ENCODE measurements at places on chromosomes 3 and 15.

GRCh38 chr3:37441689-37442088 lies 267.3 kb upstream of the LRRFIP2 start:
- DNase-seq = no peak

DNA sequence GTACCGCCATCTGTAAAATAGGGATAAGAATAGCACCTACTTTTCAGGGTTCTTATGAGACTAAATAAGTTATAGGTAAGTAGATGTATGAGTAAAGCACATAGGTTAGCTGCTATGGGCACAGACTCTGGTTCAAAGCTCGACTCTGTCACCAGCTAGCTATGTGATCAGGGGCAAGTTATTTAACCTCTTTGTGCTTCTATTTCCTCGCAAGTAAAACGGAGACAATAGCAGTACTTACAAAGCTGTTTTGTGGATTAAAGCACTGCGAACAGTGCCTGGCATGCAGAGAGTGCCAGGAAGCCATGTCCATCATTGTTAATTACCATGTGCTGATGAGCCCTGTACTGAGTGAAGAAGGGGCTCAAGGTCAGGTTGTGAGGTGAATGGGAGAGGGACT lies 1.9 kb downstream of the LAMP3 start:
- DNase-seq = no peak

- no peak for DNase-seq
Observed at GRCh38 chr3:56125358-56126005, 342.8 kb downstream of the ERC2 start.

- no peak for DNase-seq
Observed at GRCh38 chr3:177385831-177386301, 188.6 kb upstream of the TBL1XR1 start.

- DNase-seq = no peak
Observed at GRCh38 chr3:59469948-59470723, 420.3 kb upstream of the CFAP20DC start.

GRCh38 chr3:32499585-32499984 lies 3.1 kb downstream of the CMTM6 start:
- no peak for DNase-seq

DNA sequence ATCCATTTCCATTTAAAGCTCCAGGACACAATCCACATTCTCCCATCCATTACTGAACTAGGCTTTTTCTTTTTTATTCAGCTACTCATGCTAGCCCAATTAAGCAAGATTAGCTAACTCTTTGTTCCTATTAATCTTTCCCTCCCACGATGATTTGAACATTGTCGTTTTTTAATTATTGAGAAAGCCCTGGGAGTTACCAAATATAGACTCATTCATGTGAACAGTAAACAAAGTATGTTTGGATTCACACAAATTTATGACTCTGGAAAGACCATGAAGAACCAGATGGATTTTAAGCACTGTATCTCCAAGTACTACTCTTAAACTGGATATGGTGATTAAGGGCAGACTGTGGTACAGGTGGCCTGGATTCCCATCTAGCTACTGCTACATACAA lies 82.2 kb downstream of the STRIT1 start:
- no peak for DNase-seq

DNA sequence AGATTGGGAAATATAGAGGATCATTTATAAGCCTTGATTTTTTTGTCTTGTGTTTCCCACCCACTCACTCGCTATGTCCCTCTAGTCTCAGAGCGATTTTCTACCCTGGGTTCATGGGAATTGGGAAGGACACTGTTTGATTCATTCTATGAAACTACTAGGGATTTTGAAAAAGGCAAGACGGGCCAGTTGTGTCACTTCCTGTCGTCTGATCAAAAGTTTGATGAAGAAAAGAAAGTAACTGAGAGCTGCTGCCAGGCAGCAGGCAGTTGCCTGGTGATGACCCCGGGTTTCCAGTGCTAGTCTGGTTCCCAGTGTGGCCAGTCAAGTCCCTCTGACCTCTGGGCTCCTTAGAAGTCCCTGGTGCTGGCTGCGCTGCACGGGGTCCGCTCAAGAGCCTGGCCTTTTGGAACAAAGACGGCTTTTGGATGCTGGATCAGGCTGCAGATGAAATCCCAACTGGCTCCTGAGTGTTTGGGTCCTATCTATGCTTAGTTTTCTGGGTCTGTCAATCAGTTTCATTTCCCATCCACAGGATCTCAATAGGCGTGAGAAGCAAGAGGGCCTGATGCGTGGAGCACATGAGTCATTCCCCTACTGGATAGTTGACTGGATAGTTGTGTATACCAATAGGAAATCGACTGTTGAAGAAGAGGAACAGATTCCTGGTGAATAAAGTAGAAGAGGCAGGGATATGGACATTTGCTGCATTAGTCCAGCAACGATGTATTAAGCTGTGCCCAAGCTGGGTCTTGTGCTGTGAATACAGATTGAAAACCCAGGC lies 89.7 kb downstream of the EEFSEC start:
- peak; percentile 17 for DNase-seq

DNA sequence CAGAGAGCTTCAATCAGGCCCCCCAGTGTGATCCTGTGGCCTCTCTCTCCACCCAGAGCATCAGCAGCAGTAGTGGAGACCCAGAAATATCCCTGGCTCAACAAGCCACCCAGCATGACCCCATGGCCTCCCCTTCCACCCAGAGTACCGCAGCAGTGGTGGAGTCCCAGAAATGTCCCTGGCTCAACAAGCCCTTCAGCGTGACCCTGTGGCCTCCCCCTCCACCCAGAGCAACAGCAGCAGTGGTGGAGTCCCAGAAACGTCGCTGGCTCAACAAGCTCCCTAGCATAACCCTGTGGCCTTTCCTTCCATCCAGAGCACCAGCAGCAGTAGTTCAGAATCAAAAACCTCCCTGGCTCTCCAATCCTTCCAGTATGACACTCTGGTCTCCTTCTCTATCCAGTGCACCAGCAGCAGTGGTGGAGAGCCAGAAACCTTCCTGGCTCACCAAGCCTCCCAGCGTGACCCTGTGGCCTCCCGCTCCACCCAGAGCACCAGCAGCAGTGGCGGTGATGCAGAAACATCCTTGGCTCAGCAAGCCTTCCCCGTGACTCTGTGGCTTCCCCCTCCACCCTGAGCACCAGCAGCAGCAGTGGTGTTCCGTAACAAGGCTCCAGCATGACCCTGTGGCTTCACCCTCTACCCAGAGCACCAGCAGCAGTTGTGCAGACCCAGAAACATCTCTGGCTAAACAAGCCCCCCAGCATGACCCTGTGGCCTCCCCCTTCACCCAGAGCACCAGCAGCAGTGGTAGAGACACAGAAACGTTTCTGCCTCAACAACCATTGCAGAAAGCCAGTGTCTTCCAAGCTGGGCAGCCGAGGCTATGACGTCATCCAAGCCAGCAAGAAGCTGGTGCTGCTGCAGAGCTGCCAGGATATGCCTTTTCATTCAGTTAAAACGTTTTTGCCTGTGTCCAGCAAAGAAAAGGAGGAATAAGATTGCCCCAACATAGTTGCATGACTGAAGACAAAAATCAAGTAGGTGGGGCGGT lies 61.3 kb upstream of the TAMM41 start:
- DNase-seq = no peak

DNA sequence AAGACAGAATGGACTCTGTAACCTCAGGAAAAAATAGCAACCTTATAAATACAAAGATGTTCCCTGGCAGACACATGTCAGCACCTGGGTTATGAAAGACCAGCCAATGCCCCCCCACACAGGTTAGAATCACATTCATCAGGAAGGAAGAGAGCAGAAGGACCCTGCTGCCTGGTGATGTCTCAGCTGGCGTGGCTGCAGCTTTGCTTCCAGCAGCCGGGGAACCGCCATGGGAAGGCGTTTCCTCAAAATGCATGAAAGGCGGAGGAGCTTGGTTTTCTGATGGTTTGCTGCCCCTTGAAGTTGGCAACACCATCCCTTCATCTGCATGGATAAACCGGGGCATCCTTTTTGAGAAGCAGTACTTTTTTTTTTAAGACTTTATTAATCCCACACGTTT lies 10.9 kb upstream of the NSMCE3 start:
- DNase-seq = no peak

DNA sequence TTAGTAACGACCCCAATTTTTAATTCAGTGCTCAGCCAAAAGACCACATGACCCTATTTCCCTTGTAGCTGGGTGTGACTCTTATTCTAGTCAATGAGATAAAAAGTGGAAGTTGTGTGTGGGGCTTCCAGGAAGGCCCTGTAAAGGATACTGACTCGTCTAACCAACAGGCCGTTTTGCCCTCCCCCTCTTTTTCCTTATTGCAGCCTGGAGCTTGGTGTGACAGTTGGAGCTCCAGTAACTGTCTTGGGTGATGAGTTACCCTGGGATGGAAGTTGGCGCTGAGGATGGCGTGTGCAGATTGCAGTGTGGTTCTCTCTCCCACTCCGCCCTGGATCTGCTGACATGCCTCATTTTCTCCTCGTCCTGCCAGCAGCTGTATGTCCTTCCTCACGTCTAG lies 209.3 kb upstream of the PROK2 start:
- no peak for DNase-seq

DNA sequence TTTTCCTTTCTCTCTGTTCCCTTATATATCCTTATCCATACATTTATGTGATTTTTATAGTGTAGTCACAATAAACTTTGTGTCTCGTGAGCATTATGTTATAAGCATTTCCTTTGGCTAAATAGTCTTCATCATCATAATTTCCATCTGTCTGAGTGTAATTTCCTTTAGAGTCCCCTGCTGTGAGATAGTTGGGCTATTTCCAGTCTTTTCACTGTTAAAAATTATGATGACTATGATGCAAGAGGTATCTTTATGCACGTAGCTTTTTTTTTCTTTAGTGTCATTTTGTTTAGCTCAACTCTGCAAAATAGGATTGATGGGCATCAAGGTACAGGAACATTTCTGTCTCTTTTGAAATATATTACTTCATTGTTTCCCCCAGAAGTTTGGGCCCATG lies 26.9 kb upstream of the CA12 start:
- DNase-seq = no peak

- DNase-seq = no peak
Observed at GRCh38 chr15:64780600-64781156, 5.3 kb upstream of the RBPMS2 start.

GRCh38 chr3:37955918-37956707 lies 34.5 kb upstream of the VILL start:
- no peak for DNase-seq

GRCh38 chr3:128123156-128123537 lies 465 bp downstream of the RUVBL1 start:
- DNase-seq = no peak

GRCh38 chr3:195079636-195080035 lies 191.3 kb downstream of the XXYLT1 start:
- DNase-seq = no peak

DNA sequence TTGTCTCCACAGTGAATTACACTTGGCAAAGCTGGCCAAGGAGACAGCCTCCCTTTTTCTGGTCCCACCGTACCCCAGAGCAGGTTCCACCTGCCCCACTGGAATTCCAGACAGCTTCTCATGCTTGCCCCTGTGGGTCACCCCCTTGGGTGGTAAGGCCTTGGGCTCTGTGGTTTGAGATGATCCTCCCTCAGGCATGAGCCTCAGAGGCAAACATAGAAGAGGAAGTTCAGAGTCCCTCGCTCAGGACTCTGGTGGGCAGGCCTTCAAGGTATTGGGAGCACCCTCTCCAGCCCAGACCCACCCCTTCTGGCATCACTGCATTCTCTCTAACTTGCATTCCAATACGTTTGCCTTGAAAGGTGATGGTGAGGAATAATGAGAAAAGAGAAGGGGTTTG lies 17.6 kb upstream of the UBA7 start:
- DNase-seq = no peak

GRCh38 chr3:44923632-44924456 lies 49.4 kb downstream of the TGM4 start:
- DNase-seq = no peak
